ENCODE measurements at places on chromosomes 4 and X.

- no peak for DNase-seq
Measured at GRCh38 chr4:5165420-5166369, 114.4 kb downstream of the STK32B start.

DNA sequence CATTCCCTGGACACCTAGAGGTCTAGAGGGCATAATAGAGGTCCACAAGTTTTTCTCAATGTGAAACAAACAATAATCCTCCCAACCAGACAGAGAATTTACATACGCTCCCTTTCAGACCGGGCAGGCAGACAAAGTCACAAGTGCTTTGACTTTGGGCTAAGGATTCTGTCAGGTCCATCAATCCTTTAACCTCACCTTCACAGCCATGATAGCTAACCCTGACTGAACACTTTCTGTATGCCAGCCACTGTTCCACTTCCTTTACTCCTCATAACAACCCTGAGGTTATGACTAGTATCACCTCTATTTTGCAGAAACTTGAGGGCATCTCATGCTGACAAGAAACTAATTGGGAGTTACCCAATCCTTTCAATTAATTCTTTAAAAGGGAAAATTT, 118.8 kb upstream of the AFF2 start:
- peak; percentile 22 for DNase-seq

DNA sequence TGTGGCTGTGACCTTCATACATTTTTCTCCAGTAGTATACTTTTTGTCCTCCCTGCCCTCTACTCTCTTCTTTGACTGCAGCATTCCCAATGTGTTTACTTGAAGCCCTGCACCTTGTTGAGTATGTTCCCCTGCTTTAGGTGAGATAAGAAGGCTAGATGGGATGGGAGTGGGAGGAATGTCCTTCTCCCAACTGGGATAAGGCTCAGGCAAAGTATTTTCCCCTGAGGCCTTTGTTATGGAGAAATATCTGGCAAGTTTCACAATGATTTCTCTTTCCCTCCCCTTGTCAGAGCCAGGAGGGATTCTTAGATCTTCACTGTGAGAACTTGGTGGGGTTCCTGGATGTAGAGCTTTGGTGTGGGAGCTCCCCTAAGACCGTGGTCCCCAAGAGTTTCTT, 131.8 kb downstream of the CLCN5 start:
- DNase-seq, result no peak

GRCh38 chr4:77376788-77377460, 219.9 kb downstream of the CCNG2 start:
- no peak for DNase-seq

DNA sequence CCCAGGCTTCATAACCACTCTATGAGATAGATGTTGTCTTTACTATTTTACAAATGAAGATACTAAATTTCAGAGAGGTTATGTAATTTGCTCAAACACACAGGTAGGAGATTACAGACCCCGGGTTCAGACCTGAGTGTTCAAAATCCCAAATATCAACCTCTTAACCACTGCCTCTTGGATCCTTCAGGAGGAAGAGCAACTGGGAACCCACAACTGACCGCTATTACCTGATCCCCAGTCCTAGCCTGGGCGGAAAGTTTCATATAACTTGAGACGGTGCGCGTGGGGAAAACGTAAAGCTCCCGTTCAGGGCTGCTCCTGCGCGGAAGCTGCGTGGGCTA, 8.9 kb upstream of the PRDM8 start:
- no peak for DNase-seq

- no peak for DNase-seq
Measured at GRCh38 chrX:79268788-79269187, 98.3 kb downstream of the ITM2A start.

- peak; percentile 50 for DNase-seq
Measured at GRCh38 chr4:82430964-82431745, 765 bp downstream of the ENOPH1 start.

DNA sequence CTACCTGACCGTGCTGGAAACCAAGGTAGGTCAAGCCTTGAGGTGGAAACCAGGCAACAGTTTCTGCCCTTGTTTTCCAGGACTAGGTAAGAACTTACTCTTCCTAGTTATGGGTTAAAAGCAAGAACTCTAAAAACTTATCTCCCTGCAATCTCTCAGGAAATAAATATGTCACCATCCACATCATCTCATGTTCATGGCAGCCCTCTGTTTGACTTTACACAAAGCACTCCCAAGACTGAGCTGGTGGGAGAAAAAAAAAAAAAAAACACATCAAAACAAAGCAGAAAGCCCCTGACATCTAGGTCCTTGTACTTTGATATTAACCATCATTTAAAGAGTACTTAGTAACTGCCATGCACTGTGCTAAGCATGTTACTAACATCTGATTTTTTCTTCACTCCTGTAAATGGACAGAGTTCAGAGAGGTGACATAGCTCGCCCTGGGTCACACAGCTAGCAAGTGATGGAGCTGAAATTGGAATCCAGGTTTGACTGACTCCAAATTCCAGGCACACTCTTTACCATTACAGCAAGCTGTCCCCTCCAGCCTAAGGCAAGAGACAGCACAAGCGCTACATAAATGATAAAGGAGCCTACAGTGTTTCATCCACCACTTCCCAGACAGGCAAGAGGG, 102.8 kb upstream of the NOCT start:
- no peak for DNase-seq

DNA sequence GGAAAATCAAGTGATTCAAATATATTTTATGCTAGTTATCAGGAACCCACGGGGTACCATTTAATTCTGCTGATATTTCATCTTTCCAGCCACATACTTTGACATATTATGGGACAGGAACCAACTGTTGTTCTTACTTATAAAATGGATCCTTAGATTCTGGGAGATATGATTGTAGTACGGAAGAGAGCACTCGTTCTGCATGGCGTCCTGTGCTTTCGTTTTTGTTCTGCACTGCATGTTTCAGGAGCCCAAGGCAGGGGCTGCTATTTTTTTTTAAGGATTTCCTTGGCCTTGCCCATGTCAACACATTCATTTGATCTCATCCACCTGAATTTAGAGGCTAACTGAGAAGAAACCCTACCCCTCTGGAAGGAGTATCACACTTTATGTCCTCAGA, 245.5 kb upstream of the TLL1 start:
- DNase-seq, result no peak

- DNase-seq, result no peak
Measured at GRCh38 chr4:154366956-154367355, 124.6 kb downstream of the DCHS2 start.

DNA sequence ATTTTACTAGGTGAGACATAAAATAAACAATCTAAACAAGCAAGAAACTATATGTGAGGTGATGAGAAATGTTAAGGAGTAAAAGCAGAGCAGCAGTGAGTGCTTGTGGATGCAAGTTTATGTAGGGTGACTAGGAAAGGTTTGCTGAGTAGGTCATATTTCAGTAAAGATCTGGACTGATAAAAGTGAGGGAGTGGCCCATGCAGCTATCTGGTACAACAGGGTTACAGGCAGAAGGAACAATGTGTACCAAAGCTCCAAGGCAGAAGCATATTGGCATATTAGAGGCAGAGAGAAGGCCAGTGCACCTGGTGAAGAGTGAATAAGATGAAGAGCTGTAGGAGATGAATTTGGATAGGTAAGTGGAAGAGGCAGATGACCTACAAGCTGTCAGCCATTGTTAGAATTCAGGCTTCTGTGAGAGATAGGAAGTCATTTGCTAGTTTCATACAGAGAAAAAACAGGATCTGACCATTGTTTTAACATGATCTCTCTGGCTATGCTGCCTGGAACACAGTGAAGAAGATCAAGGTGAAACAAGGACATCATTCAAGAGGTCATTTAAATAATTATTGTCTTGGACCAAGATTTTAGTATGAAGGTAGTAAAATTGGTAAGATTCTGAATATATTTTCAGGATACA, 274.6 kb downstream of the ANKRD50 start:
- DNase-seq, result no peak

GRCh38 chr4:5804656-5805055, 88.2 kb downstream of the CRMP1 start:
- no peak for DNase-seq
